ELR (cell line): ENCODE measurements at places on chromosomes 7 and 10.
A peak's percentile ranks its signal among the peaks of the same experiment; 100 is the strongest.

DNA sequence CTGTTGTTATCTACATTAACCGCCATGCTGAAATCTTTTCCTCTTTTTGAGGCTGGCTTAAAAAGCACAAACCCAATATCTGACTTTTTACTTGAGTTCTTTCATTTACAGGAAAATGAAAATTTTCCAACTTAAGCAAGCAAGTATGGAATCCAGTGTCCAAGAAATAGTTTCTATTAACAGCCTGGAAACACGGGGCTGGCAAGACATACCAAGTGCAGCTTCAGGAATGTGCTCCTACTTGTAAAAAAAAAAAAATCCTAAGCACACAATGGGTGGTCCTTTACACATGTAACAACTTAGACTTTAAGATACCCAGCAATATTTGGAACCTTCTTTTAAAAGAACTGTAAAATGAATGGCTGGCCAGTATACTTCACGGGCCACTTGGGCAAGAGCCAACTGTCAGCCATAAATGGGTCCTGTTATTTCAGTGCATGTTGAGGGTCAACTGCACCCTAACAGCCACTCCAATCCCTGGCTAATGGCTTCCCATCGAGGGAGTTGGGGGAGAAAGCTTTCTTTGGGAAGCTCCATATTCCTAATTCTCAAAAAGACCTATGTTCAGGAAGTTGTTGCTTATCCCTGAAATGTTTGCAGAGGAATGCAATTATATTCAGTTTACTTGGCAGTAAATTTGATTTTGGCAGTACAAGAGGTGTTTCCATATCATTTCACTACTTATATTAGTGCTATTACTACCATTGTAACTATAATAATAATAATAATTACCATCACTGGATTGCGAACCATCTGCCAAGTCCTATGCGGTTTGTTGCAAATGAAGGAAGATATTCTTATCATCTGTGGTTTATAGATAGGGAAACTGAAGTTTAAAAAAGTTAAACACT is 236.4 kb upstream of the TMEM72 start:
- no peak for DNase-seq

DNA sequence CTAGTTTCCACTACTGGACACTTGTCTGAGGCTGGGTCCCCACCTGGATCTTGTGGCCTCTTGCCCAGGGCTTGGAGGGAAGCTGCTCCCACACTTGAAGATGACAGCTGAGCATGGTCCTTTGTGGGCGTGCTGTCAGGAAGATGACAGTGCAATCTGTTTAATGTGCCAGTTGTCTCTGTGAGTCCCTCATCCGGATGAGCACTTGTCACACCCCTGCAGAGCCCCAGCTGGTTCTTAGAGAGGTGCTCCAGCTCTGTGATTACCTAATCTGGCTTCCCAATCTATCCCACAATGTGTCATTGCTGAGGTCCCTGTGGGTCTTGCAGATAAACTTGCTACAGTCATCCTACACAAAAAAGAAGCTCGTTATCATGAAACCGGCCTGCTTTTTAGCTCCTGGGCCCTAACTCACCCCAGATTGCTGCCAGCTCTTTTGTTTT is 34.8 kb upstream of the CCSER2 start:
- DNase-seq, result no peak

DNA sequence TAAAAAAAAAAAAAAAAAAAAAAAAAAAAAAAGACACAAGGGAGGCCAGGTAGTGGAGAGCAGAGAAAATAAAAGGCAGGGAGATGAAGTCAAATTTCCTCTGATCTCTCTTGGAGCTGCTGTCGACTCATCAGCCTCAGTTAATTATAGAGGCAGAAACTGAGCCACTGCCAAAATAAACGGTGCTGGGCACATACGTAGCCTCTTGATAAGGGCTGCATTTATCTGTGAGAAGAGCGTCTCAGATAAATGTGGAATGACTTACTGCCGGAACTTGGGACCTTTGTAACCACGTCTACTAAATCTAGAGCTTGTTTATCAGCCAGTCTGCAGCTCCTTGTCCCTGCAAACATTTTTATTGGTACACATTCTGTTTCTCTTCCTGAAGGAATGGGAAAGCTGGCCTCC is 162.3 kb downstream of the BAMBI start:
- DNase-seq, result no peak

DNA sequence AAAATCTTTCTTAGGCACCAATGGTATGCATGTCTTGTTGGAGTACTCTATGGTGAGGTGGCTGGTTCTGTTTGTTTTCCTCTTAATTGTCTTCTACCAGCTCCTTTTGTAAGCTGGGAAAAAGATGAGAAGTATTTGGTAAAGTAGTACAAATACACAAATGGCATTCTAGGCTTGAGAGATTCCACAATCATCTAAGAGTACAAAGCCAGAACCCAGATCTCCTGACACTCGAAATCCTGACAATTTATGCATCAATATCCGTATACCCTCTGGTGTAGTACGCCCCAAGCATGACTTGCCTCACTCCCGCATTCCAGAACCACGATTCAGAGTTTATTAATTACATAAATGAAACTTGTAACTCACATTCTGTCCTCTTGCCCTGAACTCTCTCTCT is 43.5 kb downstream of the CDCA7L start:
- peak; percentile 81 for DNase-seq

- peak; percentile 85 for DNase-seq
Measured at GRCh38 chr7:16345979-16346958, 75.1 kb downstream of the CRPPA start.

GRCh38 chr7:45704683-45705016 is 130.5 kb downstream of the ADCY1 start:
- no peak for DNase-seq

DNA sequence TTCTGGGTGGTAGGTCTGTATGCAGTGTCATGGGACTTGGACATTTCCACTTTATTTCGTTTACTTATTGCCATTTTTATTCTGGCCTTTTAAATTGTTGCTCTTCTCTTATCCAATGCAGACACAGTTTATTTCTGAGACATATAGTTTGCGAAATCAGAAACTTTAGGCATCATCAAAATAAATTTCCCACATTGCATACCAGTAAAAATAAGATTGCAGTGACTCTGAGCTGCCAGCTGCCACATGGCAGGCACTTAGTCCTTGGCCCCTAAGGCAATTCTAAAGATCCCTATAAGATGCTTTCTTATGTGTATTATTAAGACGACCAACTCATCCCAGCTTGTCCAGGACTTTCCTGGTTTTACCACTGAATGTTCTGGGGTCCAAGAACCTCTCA is 81.8 kb upstream of the ANKRD1 start:
- DNase-seq, result no peak

DNA sequence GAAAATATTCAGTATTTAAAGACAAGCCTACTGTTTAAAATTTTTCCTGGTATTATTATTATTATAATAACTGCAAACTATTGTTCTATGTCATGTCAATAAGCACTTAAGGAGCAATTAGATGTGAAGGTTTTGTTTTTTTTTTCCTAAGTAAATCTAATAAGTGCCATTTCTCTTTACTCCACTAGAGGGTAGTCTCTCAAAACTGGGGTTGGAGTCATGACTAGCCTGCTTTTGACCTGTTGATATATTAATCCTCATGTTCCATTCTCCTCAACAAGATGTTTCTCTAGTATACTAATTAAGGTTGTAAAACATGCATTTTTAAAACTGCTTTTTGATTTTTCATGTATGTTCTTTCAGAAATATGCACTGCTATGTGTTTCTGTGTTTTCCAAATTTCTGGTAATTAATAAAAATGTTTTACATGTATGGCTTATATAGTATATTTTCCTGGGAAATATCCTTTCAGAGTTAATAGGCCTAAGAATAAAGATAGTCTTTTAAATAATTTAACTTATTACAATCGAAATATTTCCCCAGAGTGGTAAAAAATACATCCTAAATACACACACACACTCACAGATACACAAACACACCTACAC is 1.0 kb upstream of the LRRN3 start:
- DNase-seq, result peak; percentile 71

DNA sequence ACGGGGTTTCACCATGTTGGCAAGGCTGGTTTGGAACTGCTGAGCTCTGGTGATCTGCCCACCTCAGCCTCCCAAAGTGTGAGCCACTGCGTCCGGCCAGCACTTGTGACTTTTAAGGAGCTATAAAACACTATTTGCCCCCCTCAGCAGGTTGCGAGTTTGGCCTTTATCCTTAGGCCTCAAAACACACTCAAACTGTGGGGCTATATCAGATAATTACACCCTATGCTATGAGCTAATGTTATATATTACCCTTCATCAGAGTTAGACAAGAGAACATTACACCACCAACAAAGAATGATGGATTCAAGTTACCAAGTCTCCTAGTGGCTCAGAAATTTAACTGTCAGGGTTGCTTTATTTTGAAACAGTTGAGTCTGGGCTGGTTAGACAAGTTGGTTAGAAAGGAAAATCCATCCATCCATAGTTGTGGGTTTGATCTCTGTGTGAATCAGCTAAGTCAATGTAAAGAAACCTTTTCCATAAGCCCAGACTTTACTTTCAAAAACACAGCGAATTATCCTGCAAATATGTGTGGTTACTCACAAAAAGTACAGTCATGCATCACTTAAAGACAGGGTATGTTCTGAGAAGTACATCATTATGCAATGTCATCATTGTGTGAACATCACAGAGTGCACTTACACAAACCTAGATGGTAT is 115.8 kb downstream of the SEMA3D start:
- peak; percentile 44 for DNase-seq

- no peak for DNase-seq
Measured at GRCh38 chr7:42527004-42527403, 290.0 kb upstream of the GLI3 start.

GRCh38 chr10:28242555-28243204 is 60.2 kb downstream of the MPP7 start:
- DNase-seq, result no peak

GRCh38 chr7:36784991-36785940 is 61.0 kb upstream of the AOAH start:
- DNase-seq, result no peak

GRCh38 chr10:72170263-72170662 is 45.5 kb upstream of the ANAPC16 start:
- DNase-seq, result peak; percentile 8

DNA sequence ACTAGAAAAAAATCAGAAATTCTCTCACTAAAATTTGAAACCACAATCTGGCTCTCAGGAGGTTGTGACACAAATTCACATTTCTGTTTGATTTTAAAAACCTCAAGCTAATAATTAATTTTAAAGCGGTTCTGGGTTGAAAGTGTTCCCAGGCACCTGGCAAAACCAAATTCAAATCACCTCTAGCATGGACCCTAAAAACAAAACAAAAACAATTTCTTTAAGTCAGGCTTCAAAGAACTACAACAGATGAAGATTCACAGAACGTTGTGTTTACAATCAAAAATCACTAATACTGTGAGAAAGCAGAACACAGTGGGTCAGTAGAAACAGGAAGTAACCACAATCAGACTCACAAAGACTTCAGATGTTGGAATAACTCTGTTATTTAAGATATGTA is 7.2 kb upstream of the RELN start:
- DNase-seq, result no peak
